ENCODE measurements at places on chromosomes 6 and 20.

DNA sequence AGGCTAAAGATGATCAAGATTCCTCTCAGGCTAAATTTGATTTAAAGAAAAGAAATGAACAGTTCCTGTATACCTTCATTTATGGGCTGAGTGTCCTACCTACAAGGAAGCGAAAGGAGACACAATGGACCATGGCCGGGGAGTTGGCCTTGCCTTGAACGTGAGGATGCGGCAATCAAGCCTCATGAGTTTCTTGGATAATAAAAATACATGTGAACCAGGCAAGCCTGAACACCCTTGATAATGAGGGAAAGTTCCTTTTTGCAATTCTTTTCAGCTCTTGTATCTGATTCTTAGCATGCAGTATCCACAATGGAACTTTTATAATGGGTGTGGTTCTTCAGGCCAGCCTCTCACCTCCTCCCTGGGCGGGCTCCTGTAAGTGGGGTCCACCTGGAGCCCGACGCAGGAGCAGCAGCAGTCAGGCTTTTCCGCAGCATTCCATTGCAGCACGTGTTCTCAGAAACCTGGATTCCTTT lies 83.8 kb downstream of the RNASET2 start:
- DNase-seq = no peak

DNA sequence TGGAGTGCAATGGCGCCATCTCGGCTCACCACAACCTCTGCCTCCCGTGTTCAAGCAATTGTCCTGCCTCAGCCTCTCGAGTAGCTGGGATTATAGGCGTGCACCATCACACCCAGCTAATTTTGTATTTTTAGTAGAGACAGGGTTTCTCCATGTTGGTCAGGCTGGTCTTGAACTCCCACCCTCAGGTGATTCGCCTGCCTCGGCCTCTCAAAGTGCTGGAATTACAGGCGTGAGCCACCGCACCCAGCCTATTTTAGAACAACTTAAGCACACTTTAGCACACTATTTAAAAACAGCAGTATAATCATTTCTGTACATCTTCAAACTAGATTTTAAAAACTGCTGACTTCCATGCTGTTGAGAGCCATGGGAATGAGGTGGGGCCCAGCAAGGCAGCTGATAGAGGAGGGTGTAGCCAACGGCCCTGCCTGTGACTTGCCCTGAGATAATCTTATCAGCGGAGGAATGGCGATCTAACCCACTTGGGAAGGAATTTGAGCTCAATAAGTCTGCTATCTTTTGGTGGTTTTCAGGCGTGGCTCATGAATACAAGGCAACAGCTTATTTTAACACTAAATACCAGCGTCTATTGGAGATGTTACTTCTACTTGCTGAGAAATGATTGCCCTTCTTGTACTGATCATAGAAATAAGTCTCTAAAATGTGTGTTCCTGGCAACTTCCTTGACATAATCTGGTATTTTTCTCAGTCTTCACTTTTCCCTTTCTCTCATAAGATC lies 12.1 kb downstream of the ZDHHC14 start:
- no peak for DNase-seq

- no peak for DNase-seq
Observed at GRCh38 chr20:4465855-4466545, 255.7 kb upstream of the PRND start.

- DNase-seq = no peak
Observed at GRCh38 chr6:14072084-14072483, 45.5 kb upstream of the CD83 start.

DNA sequence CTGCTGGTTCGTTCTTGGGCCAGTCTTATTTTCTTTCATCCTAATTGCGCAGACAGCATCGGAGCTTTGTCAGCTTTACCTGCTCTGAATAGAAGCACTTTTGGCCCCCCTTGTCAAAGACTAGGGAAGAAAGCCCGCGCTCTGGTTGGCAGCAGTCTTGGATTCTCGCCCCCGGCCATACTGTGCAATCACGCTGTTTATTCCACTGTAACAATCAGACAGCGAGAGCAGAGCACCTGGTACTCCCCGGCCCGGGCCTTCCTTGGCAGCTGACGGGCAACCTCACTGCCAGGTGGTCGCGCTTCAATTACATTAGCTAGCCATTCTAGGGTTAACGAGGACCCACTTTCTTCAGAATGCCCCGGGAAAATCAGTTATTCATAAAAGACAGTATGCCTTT lies 72.6 kb downstream of the INSM1 start:
- DNase-seq = no peak

GRCh38 chr6:8881663-8882062 lies 446.3 kb upstream of the SLC35B3 start:
- no peak for DNase-seq

DNA sequence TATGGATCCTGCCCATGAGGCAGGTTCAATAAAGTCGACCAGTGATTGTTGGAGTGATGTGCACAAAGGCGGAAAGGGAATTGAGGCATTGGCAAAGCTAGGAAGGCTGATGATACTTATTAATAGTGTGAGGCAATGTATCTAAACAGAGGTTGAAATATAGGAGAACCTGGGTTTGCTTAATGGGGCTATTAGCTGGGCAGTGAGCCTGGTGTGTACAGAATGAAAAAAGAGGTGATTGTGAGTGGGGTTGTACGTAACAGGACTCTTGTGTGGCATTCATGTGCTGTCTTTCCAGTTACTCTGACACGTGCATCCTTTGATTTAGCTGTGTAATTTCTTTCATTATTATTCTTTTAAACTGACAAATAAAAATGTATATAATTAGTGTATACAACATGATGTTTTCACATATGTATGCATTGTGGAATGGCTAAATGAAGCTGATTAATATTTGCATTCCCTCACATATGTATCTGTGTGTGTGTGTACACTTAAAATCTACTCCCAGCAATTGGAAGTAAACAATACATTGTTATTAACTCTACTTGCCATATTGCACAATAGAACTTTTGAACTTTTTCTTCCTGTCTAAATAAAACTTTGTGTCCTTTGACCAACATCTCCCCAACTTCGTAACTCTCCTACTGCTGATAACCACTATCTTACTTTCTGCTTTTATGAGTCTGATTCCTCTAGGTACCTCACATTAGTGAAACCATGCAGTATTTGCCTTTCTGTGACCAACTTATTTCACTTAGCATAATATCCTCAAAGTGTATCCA lies 220.5 kb upstream of the SLC35B3 start:
- DNase-seq = no peak

DNA sequence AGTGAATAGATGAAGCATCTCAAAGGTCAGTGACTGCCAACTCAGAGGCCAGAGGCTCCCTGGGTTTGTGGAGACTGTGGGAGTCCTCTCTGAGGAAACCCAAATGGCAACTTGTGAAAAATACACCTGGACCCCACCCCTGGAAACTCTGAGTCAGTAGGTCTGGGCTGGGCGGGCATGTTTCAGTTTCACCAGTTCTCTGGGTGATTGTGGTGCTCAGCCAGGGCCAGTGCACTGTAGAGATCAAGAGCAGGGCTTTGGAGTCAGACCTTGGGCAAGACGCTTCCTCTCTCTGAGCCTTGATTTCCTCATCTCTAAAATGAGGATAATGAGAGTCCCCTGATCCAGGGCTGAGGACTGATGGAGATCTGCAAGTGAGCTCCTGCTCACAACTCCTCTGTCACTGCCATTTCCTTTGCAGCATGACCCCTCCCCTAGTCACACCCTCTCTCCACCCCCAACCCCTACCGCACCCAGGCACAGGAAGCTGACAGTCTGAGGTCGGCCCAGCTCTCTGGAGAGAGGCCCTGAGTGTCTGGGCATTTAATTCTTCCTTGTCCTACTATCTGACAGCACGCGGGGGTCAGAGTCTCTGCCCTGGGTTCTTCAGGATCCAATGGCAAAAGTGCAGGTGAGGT lies 5.1 kb downstream of the DEF6 start:
- no peak for DNase-seq

- no peak for DNase-seq
Observed at GRCh38 chr6:13004601-13005000, 288.0 kb downstream of the PHACTR1 start.

- DNase-seq = no peak
Observed at GRCh38 chr20:32749914-32750637, 6.8 kb upstream of the COMMD7 start.

GRCh38 chr20:40720826-40721225 lies 31.8 kb upstream of the MAFB start:
- no peak for DNase-seq

- no peak for DNase-seq
Observed at GRCh38 chr6:108959972-108960582, 111.9 kb downstream of the ARMC2 start.

- DNase-seq = no peak
Observed at GRCh38 chr6:158257781-158258180, 54.5 kb upstream of the TULP4 start.

- DNase-seq = no peak
Observed at GRCh38 chr6:38604700-38605099, 35.0 kb downstream of the BTBD9 start.

DNA sequence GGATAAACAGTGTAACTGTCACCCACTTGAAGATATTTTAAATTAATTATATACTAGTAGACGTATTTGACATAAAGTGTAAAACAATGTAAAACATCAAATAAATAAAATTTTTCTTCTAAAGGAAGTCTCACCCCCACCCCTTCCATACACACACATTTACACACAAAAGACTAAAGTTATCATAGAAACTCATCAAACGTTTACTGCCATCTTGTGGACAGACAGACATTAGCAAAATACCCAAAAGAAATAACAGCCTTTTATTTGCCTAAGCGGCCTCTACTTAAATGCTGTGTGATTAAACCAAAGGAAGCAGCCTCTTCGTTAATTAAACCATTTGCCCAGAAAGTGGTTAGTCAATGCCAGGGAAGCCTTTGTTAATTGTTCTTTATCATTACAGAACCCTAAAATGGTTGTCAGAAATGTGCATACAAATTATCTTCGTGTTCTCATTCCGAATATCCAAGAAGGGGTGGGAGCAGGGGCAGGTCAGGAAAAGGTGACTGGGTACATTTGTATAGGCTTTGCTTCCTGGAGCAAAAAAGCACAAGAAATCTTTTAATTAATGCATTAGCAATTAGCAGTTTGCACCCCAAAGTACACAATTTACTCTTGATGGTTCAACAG lies 176.2 kb upstream of the SASH1 start:
- DNase-seq = no peak

GRCh38 chr6:35402136-35402855 lies 49.8 kb upstream of the FANCE start:
- DNase-seq = no peak

GRCh38 chr6:112416866-112417265 lies 69.7 kb downstream of the RFPL4B start:
- DNase-seq = peak; percentile 82

GRCh38 chr6:102114402-102114801 lies 720.9 kb downstream of the GRIK2 start:
- no peak for DNase-seq

DNA sequence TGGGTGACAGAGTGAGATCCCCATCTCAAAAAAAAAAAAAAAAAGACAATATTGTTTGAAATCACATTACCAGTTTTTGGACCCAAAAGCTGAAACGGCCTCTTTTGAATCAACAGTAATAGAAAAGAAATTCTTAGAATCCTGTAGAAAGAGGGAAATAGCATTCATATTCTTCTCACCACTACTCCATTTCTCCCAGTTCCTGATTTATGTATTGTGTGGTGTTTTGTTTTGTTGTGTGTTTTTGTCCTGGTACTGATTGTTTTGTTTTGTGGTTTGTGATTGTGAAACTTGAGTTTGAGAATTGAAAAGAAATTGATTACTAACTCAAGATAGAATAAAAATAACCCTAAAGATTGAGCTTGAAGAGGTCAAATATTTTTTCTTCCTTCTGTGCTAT lies 26.2 kb upstream of the EEF1A1 start:
- no peak for DNase-seq

GRCh38 chr6:3905945-3906845 lies 57.0 kb downstream of the FAM50B start:
- no peak for DNase-seq

GRCh38 chr6:157068691-157069324 lies 254.5 kb downstream of the TMEM242 start:
- DNase-seq = no peak

GRCh38 chr6:139754898-139755775 lies 380.7 kb upstream of the CITED2 start:
- no peak for DNase-seq

DNA sequence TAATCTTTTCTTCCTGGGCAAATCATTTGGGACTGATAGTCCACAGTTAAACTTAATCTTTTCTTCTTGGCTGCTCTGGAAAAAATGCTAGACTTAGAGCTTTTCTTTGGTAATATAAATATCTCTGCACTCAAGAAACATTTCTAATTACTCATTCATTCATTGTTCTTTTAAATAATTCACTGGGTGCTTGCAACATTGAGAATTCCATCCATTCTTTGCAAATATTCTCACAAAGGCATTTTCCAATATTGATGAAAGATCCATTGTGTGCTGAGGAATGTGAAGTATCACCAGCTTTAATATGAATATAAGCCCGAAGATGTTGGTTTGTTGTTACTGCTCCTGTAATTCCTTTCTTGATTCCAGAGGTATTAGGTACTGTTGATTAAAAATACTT lies 38.4 kb downstream of the AKAP7 start:
- DNase-seq = no peak

DNA sequence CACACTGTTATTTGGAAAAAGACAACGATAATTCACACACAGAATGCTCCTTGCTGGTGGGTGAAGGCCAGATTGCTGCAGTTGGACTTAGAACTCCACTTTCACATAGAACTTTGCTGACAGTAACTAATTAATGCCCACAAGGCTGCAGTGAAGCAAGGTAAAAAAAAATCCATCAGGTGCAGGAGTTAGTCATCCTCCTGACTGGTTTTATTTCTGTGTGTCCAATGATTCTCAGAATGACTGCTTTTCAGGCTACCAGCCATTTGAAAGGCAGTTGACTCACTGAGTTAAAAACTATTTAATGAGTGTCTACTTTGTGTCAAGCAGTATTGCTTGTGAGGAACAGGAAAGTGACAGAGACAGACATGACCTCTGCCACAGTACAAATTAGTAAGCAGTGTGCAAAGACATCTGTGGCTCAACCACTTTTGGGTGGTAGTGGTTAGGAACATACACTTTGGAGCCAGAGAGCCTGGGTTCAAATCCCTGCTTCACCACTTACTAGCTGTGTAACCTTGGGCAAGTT lies 41.9 kb downstream of the ELOVL5 start:
- no peak for DNase-seq

Data from GM04504 (cell line).